Stimulated activated CD4-positive, alpha-beta T cell treated with anti-CD3 and anti-CD28 coated beads, Interleukin-4, amount 100 ng/mL, for 1 hour (primary cell): ENCODE measurements at places on chromosomes 3 and 15.

GRCh38 chr15:60819360-60819759 lies 340.4 kb upstream of the ICE2 start:
- DNase-seq: no peak

DNA sequence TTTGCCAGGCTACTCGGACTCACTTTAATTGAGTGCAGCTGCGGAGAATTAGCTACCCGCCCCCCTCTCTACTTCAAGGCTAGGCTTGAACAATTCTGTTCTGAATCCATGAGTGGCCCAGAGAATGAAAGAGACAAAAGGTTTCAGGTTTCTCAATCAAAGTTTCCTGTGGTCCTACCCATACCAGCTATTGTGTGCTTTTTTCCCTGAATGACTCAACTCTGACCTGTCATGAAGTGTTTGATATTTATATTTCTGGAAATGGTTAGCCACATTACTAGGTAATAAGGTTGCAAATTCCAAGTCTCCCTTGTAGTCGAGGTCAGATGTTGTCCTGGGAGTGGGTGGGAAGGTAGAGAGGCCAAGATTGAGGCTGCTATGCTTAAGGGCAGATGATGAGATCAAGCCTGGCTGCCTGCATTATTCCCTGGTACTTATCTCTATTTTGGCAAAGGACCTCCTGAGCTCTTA lies 392.7 kb upstream of the TBL1XR1 start:
- DNase-seq: no peak

GRCh38 chr15:91335702-91336101 lies 235.6 kb downstream of the SV2B start:
- no peak for DNase-seq

DNA sequence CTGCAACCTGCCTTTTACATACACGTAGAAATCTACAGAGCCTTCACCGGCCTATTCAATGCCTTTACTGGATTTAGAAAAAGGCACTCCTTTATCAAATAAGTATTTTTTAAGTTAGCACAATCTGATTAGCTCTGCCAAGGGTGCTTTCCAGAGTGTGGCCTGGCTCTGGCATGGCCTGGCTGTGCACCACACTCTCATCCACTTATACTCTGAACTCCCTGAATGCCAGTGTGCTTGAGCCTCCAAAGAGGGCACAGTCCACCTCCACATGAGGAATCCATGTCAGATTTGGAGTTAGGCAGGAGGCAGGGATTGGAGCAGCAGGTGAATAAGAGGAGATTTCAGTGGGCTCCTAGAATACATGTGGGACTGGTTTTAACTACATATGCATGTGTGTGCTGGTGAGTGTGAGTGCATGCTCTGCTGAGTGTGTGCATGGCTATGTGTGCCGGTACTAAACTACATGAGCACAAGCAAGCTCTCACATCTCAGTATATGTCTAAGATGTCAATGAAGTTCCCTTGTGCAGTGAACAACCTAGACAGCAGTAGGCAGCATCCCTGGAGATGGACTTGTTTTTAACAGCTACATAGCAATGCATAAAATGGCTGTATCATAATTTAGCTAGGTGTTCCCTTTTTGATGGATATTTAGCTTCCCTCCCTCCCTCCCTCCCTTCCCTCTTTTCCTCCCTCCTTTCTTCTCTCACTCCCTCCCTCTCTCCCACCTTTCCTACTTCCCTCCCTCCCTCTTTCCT lies 17.8 kb upstream of the ZFAND6 start:
- DNase-seq: no peak

DNA sequence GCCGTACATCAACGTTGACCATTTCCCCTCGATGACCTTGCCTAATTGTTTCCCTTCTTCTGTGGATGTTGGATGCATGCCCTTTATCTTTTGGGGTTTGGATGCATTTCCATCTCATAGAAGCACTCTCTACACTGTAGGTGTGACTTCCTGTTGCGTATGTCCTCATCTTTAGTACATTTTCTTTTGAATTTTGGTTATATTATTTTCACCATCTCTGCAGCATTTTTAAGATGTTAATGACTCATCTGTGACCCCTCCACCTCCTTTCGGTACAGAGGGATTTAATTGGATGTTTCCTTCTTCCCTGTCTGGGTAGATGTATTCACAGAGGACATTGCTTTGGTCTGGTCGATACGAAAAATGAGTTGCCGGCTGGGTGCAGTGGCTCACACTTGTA lies 172.1 kb downstream of the APBA2 start:
- no peak for DNase-seq

DNA sequence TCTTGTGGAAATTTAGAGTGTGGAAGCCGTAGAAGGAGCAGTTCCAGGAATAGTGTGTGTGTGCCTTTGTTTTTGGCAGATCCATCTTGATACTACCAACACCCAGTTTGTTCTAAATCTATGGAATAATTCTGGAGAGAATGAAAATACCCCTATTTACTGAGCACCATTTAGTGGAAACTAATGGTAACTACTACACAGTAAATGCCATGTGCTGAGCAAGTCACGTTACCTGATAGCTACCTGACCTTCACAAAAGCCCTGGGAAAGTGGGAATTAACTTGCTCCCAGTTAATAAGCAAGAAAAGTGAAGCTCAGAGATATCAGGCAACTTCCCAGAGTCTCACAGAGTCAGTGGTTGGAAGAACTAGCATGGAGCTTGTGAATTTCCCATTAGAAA lies 137.7 kb downstream of the ARPP21 start:
- no peak for DNase-seq

- DNase-seq: no peak
Observed at GRCh38 chr15:98801234-98801561, 152.9 kb downstream of the IGF1R start.

DNA sequence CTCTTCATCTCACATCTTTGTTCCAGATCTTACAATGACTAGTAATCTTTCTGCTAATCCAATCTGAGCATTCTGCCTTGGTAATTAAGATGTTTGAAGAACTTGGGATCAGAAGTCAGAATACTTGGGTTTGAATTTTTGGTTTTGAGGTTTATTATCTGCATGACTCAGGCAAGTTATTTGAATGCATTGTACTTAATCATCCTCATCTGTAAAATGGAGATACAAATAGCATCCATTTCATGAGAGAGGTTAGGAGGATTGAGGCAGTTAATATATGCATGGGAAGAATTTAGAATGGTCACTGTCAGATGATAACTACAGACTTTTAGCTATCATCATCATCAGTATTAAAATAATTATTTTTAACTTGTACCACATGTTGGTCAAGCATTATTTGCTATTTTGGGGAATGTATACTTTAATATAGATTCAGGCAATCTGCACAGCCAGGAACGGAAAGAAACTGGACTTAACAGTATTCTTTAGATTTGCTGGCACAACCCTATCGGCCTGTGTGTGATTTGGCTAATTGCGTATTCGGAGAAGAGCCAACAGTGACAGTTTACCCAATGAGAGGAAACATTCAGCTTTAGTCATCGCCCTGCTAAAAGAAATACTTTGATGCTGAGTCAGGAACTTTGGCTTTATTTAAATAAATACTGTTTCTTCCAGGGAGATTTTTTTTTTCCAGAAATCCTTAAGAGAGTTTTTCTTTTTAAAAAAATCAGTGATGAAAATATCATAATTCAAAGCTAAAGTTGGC lies 600.0 kb downstream of the ROBO1 start:
- DNase-seq: no peak

DNA sequence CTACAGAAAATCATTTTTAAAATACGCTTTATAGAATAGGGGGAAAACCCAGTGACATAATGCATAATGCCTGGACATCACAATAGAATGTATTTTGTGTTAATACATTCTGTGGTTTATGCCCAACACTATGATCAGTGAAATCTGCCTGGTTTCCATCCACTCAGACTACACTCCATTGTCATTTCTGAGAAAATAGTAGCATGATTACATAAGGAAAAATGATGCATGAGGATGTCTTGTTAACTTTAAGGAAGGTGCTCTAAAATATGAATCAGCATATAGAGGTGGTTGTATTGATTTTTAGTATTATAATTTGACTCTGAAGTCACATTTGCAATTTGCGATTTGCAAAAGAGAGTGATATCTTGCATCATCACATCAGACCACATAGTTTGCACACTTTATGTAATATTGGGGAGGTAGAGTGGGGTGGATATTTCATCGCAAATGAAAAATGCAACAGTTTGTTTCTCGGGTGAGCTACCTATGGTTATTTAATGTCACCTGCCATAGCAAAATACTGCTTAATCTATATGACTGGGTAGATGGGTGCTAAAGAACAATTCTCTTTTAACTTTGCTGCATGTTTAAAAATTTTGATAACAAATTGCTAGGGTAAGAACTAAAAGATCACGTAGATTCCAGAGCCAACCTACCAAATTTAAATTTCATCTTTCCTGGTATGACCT lies 403.9 kb downstream of the IL5RA start:
- no peak for DNase-seq

GRCh38 chr3:47652142-47652541 lies 73.5 kb upstream of the CSPG5 start:
- no peak for DNase-seq

- DNase-seq: peak; percentile 36
Observed at GRCh38 chr15:55774113-55774970, 31.4 kb upstream of the PRTG start.

GRCh38 chr3:29397406-29397805 lies 116.5 kb downstream of the RBMS3 start:
- DNase-seq: no peak

DNA sequence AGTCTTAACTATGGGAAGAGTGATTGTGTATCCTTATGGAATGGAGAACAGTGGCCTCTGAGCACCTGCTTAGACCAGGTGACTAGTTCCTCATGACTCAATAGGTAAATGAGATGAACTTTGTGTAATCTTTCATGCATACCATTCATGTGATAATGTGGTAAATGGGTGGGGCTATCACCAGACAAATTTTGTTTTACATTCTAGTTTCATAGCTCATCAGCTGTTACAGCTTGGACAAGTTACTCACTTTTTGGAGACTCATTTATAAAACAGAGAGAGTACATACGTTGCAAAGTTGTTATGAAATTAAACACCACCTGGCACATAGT lies 103.7 kb upstream of the TGFBR2 start:
- no peak for DNase-seq

GRCh38 chr3:50637011-50637410 lies 20.1 kb downstream of the MAPKAPK3 start:
- no peak for DNase-seq

DNA sequence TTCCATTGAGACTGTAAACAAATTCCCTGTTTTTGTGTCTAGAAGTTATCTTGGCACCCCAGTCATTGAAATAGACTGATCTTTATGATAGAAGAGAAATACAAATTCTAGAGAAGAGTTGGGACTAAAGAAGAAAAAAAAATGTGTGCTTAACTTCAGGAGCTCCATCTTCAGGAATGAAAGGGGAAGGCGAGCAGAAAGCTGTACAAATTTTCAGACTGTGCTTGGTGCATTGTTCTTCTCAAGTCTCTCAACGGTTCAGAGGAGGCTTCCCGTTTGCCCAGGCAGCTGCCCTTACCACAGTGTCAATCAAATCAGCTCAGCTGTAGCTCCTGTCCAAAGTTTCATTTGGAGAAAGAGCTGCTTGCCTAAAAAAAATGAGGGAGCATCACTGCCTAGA lies 41.7 kb downstream of the OXSM start:
- no peak for DNase-seq

- DNase-seq: no peak
Observed at GRCh38 chr3:113514265-113514769, 639 bp downstream of the SPICE1 start.

- no peak for DNase-seq
Observed at GRCh38 chr15:67997996-67998395, 56.1 kb upstream of the PIAS1 start.

DNA sequence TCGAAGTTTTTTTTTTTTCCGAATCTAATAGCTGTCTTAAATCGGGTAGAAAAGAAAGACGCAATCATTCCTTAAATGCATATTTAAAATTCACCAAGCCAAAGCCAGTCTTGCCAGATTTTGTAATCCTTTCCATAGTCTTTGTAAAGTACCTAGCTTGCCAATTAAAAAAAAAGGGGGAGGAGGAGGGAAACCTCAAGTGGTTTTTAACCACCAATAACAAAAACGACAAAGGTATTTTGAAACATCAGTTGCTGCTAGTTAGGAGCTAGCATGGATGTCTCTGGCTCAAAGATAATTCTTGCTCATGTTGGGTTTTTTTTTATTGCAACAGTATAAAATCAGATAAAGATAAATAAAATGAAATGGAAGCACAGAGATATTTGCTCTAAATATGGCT lies 187.9 kb downstream of the MECOM start:
- DNase-seq: no peak

DNA sequence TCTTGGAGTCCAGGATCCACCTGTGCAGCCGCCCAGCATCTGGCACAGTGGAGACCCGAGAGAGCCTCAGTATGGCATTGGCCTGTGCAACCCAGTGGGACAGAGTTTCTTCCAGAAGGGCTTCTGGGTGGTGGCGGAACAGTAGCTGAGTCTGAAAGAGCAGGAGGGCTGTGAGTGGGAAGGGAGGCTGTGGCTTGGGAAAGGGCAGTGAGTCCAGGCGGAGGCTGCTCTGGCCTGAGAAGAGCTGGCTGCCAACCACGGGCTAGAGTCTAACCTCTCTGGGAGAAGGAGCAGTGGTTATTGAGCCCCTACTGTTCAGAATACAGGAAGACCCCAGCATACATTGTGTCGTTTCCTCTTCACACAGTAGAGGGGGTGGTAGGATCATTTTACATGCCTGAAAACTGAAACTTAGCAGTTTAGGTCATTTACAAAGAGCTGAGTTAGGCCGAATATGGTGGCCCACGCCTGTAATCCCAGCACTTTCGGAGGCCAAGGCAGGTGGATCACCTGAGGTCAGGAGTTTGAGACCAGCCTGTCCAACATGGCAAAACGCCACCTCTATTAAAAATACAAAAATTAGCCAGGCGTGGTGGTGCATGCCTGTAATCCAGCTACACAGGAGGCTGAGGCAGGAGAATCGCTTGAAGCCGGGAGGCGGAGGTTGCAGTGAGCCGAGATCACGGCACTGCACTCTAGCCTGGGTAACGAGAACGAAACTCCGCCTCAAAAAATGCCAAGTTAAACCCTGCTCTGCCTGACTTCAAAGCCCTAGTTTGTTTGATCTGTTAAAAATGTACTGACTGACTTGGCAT lies 3.2 kb downstream of the AEN start:
- no peak for DNase-seq

GRCh38 chr15:62449638-62450037 lies 284.6 kb upstream of the C2CD4B start:
- DNase-seq: no peak

GRCh38 chr15:24856397-24857390 lies 98.1 kb upstream of the SNRPN start:
- DNase-seq: no peak
